NCI-H1930 (cell line): ENCODE measurements at places on chromosomes 11 and 22.

DNA sequence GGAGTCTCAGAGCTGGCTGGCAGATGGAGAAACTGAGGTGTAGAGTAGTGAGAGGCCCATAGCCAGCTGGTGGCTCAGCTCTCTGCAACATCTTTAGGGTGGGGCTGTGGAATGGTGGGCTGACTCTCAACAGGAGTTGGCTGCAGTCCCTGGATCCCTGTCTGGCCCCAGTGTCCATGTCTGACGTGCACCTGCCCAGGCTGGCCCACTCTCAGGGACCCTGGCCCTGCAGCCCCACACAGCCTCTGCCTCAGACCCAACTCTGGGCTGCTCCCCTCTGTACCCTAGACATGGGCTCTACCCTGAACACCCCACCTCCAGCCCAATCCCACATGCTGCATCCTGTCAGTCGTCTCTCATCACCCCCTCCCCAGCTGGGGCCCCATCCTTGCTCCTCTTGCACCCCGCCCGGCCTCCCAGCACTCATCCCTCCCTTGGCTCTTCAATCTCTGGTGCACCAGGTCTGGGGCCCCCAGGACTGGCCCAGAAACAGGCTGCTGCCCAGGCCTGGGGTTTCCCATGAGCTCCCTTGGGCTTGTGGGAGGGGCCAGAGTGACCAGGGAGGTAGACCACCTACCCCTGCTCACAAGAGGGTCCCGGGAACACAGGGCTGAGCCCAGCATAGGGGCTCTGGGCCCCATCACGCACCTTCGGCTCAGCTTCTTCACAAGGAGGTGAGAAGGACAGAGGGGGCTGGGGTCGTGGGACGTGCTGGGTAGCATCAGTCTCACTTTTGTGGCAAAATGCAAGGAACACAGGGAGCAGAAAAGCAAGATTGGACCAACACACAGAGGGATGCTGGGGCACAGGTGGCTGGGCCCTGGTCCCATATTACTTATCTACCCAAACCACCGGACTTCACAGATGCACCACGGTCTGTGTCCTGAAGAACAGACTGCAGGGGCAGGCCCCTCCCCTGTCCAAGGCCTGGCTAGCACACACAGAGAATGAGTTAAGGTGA, 31.5 kb downstream of the ARVCF start:
- DNase-seq: no peak

- DNase-seq: no peak
Measured at GRCh38 chr11:10080138-10080537, 213.9 kb downstream of the SBF2 start.

- no peak for DNase-seq
Measured at GRCh38 chr11:86623736-86624135, 48.7 kb downstream of the ME3 start.

DNA sequence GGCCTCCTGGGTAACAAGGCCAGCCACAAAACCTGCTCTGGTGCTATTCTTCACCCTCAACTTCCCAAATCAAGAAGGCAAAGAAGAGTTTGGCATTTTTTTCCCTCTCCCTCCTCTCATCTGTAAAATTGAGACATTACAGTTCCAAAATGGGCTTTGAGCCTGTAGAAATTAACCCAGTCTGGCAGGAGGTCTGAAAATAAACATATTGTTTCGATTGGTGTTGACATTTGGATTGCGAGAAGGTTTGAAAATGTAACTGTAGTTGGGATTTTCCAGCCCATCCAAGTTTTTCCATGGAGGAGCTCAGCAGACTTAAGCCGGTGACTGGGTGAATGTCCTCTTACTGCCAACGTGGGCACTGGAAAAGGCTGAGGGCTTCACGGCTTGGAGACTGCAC, 35.0 kb upstream of the ALX4 start:
- DNase-seq: no peak
